Muscle of leg (tissue), 16 donors: ENCODE measurements at places on chromosomes 7 and 10.

DNA sequence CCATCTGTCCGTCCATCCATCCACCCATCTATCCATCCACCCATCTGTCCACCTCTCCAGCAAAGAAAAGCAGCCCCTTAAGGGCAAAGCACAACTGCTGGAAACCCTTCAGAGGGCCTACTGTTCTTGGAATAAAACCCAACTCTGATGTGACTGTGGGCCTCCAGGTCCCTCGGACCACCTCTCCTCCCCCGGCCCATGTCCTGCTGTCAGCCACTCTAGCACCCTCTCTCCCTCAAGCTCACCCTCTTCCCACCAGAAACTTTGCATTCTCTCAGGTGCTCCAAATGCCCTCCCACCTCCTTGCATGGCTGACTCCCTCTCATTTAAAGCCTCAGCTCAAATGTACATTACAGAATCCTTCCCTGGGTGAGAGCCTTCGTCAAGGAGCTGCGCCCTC, 110.3 kb downstream of the ARHGAP22 start:
- no peak for DNase-seq

DNA sequence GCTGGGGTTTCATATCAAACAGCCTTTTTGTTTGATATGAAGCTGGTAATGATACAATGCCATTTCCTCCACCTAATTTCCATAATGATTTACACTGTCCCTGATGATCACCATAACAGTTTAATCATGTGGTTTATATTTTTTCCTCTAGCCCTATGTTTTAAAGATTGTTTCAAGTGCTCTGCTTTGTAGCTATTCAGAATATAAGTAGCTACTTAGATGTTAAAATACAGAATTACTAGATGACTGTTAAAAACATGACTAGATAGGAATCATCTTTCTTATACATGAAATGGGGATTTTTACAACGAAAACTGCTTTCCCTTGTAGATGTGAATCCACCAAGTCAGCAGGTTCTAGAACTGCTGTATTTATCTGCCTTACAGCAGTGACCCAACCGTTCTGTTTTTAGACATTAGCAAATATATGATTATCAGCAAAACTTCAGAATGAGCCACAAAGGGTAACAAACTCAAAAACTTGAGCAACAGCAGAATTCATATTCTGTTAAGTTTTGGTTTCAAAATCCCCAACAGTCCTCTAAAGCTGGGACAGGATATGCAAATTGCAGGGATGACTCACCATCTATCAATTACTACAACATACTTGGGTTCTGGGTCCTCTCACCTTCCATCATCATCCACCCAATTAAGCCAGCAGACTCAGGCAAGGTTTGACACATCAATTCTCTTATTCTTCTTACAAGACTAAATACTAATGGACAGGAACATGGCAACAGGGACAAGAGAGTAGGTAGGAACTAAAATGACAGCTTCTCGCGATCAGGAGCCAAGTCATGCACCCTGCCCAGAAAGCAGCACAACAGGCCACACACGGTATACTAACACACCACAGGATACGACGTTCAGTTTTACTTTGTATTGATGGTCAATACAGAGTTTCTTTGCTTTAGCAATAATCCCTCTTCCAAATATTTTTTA, 83.9 kb downstream of the PIP4K2A start:
- DNase-seq, result peak; percentile 64

DNA sequence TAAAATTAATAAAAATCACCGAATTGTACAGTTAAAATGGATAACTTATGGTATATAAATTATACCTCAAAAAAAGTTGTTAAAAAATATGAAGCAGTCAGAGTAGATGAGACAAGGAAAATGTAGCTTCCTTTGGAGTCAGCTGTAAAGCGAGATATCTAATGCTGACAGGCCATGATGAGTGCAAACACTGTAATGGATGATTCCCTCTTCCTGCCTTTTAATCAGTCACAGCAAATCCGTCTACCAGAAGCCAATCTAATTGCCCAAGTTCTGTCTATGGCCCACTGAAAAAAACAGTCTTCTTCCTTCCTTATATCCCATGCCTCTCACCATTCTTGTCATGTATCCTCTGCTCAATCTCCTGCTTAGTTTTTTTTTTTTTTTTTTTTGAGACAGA, 59.9 kb upstream of the DNAJB12 start:
- DNase-seq, result no peak

DNA sequence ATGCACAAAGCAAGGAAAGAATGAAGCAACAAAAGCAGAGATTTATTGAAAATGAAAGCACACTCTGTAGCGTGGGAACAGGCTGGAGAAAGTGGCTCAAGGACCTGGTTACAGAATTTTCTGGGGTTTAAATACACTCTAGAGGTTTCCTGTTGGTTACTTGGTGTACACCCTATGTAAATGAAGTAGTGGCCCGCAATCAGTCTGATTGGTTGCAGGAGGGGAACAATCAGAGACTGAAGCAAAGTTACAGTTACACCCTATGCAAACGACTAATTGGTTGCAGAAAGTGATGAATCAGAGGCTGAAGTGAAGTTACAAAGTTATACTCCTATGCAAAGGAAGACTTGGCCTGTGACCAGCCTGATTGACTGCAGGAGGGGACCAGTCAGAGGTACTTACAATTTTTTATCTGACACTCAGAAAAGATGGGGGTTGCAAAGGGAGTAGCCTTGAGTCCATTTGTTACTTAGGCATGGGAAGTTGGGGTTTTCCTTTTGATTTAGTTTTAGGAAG, 3.6 kb upstream of the MTPN start:
- DNase-seq, result no peak

GRCh38 chr10:79434821-79435251, 10.6 kb downstream of the ZCCHC24 start:
- peak; percentile 82 for DNase-seq

- no peak for DNase-seq
These were observed 24.4 kb downstream of the SKIDA1 start for GRCh38 chr10:21501091-21501490.
